ENCODE measurements at places on chromosomes 7 and 10.

- DNase-seq, result no peak
Measured at GRCh38 chr10:60760711-60761210, 17.5 kb upstream of the CDK1 start.

DNA sequence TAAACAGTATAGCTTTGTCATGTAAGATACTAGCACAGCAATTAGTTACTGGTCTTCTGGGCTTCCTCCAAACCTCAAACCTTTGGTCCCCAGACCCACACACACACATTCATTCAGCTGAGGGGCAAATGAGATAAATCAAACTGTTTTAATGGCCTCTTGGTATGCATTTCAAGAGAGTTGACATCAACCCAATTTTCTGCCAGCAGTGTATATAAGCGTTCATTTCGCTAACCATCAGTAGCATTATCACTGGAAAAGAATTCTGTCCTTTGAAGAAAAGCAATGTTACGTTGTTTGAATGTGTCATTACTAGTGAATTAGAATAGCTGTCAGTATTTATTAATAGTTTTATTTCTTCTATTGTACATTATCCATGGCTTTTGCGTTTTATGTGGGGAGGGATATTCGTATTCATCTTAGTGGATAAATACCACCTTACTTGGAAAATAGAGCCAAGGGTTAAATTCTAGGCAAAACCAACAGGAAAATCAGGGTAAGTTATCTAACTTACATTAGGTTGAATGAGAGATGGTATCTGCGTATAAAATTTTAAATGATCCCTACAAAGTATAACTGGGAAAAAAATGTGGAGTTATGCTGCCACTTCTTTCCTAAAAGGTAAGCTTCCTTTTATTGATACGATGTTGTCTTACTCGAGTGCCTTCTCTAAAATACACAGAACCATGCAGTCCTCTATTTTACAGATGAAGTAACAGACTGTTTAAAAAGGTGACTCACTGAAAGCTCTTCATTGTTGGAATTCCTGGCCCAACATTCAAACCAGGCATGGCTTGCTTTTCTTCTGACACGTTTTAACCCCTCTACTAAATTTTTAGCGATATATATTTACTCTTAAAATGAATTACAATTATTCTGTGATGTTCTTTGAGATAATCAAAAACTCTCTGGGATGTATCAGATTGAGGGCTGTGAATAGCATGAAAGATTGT, 2.0 kb upstream of the ZMYND11 start:
- DNase-seq, result no peak

GRCh38 chr10:53115660-53116059, 343.1 kb upstream of the MBL2 start:
- no peak for DNase-seq

GRCh38 chr10:64576497-64576896, 1055.3 kb downstream of the REEP3 start:
- DNase-seq, result no peak

- DNase-seq, result no peak
Measured at GRCh38 chr7:31073326-31074119, 21.4 kb downstream of the ADCYAP1R1 start.

GRCh38 chr10:16952080-16952479, 134.9 kb upstream of the RSU1 start:
- no peak for DNase-seq

GRCh38 chr7:141792526-141792925, 2.5 kb downstream of the TAS2R5 start:
- no peak for DNase-seq

DNA sequence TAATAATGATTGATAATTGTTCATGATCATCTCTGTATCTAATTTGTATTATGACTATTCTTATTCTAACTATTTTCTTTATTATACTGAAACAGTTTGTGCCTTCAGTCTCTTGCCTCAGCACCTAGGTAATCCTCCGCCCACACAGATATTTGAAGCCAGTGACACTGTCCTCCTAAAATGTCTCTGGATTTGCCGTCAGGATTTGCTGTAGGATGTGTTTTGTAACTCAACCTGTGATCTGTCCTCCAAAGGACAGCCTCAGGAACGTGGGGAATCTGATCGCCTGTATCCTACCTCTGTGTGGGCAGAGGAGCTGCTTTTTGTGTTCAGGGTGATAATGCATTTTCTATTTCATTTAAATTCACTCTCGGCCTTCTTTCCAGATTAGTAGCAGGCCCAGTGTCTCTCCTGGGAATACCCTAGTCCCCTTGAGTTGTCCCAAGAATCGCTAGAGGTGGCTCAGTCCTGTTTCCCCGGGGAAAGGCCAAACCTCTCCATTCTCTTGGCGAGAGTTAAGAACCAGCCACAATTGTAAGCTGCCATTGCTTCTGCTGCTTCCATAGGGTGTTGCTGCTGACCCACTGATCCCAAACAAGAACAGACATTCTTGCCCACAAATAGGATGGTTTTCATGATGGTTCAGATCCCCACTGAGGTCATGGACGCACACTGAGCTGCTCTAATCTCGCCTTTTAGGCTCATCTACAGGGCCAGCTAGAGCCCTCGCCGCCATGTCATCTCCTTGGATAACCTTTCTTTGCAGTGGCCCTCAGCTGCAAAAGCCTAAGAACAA, 136.2 kb upstream of the KCNMA1 start:
- DNase-seq, result no peak

GRCh38 chr10:1661859-1662437, 75.4 kb downstream of the ADARB2 start:
- DNase-seq, result peak; percentile 71

DNA sequence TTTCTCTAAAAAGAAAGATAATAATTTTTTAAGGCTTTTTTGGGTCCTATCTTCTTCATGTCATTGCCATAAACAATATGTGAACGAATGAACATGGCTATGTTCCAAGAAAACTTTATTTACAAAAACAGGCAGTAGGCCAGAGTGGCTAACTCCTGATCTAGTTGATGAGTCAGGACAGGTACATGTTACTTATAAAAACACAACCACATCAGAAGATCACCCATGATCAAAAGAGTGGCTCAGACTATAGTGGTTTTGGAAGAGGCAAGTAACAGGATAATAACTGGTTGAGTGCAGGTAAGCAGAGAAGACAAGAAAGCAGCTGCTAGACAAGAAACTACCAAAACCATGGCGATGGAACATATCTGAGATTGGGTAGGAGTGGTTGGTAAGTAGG, 468.7 kb downstream of the KCNMA1 start:
- no peak for DNase-seq

- DNase-seq, result no peak
Measured at GRCh38 chr10:11255156-11255555, 237.5 kb downstream of the CELF2 start.

DNA sequence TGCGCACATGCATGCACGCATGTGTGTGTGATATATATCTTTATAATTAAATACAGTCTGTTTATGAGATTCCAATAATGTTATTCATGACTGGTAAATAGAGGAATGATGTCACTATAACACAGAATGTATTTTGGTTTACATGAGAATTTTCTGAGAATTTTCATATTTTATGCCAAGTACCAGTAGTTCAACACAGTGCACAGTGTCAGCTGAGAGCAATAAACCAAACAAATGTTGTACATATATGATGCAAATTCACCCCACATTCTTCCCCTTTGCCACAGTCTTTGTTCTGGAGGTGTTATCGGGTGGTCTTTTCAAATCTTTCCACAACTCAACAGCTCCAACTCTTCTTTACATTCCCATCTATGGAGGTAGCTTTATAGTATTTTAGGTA, 462.2 kb upstream of the GRM3 start:
- no peak for DNase-seq

DNA sequence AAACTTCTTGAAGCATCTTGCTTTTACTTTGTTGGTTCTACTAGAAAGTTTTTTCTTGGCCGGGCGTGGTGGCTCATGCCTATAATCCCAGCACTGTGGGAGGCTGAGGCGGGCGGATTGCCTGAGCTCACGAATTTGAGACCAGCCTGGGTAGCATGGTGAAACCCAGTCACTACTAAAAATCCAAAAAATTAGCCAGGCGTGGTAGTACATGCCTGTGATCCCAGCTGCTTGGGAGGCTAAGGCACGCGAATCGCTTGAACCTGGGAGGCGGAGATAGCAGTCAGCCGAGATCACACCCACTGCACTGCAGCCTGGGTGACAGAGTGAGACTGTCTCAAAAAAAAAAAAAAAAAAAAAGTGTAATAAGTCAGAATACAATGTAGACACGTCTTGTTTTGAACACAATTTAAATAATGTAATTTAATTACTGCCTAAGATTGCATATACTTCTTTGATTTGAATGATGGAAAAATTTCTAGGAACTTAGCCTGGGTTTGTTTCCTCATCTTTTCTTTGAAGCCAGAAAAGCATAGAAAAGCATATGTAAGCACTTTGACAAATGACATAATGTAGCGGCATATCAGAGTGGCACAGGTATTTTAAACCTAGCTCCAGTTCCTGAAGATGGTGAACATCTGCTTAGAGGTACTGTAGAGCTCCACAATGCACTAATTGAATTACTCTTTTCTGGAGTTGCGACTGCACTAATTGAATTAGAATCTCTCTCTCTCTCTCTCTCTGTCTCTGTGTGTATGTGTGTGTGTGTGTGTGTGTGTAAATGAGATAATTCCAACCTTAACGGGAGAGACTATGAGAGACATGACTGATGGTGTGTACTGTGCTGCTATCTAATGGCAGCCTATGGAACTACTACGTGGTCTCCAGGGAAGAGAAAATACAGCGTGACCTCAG, 87.8 kb downstream of the BTRC start:
- peak; percentile 62 for DNase-seq

DNA sequence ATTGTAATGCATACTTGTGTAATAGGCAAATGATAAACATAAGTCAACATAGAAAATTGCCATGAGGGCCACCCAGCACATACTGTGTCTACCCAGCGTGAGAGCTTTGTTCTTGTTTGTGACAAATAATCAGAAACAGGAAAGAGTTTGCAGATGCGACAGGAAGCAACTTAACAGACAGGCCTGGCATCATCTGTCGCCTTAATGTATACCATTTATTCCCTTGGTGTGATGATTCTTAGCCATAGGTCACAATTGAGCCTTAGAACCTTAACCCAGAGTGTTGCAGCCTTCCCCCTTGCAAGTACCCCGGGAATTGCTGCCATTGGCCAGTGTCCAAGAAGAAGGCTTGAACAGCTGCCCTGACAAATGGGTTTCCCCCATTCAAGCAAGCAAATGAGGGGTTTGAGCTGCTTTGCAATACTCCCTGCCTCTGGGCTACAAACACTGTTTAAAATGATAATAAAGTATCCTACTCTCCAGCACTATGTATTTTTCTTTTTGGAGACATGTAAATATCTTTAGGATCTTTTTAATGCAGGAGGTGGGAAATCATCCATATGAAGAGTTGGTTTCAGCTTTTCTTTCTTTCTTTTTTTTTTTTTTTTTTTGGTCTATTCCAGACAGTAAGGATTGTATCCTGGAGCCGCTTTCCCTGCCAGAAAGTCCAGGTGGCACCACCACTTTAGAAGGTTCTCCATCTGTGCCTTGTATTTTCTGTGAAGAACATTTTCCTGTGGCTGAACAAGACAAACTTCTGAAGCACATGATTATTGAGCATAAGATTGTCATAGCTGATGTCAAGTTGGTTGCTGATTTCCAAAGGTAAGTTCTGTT, 80.0 kb downstream of the ZNF277 start:
- DNase-seq, result no peak

DNA sequence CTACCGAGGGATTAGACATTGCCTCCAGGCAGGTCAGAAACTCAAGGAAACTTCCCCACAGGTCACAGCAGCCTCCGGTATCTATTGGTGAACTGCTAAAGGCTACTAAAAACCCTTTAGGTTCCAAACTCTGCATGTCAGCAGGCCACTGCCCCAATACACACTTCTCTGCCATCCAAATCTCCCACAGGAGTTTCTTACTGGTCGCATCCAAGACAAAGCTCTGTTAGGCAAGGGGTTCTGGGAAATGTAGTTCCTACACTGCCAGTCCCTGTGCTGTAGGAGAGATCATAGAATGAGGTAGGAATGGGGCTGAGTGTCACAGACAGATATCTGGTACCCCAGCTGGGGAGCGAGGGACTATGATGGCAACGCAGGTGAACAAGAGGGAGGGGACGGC, 757.0 kb upstream of the C7orf33 start:
- no peak for DNase-seq

DNA sequence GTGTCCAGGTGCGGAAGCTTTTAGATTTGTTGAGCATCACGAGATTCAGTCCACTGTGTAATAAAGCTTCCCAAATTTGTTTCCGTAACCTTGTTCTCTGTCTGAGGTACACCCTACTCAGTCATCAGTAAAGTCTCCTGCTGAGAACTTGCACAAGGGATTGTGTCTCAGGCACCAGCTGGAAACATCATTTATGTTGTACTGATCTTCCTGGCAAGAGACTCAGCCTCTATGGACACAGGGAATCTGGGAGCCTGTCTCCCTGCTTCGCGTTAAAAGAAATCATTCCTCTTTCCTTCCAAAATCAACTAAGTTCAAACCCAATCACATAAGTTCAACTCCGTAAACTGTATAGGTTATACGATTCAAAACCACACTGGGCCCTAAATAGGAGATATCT, 336.8 kb downstream of the GPR37 start:
- DNase-seq, result no peak

GRCh38 chr10:125156196-125156595, 4.2 kb downstream of the CTBP2 start:
- DNase-seq, result no peak

DNA sequence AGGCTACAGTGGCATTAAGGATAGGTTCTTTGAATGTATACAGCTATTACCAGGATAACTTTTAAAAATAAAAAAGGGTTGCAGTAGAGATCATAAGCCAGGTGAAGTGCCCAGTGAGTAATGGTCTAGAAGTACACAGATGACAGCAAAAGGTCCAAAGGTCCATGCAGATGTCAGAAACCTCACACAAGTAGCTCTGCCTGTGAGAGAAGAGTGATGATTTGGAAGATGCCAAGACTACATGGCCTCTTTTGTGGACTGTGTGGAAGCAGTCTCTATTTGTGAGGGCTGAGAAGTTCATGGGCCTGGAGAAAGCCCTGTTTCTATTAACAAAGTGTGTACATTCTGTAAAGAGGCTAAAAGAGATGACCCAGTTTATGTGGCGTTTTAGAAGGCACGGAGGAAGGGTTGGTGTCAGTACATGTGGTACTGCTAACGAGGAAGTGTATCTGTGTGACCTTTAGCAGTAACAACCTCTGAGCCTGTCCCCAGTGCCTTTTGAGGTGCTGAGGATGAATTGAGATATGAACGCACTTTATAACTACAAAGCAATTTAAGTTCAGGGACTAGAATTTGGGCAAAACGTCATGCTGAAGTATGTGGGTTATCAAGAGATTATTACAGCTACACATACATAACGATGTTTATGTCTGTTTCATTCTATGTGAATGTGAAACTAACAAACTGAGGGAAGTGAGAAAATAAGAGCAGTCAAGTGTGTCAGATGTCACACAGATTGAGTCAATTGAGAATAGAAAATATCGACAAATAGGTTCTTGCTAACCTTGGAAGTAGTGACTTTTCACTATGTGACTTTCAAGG, 7.6 kb downstream of the CYCS start:
- peak; percentile 70 for DNase-seq

GRCh38 chr10:68231106-68231816, 652 bp downstream of the ATOH7 start:
- peak; percentile 90 for DNase-seq
